ENCODE measurements at places on chromosomes 12 and 14.

- no peak for DNase-seq
Observed at GRCh38 chr12:108559007-108559655, 1.8 kb downstream of the SART3 start.

- no peak for DNase-seq
Observed at GRCh38 chr14:101217616-101218371, 314.3 kb upstream of the RTL1 start.

DNA sequence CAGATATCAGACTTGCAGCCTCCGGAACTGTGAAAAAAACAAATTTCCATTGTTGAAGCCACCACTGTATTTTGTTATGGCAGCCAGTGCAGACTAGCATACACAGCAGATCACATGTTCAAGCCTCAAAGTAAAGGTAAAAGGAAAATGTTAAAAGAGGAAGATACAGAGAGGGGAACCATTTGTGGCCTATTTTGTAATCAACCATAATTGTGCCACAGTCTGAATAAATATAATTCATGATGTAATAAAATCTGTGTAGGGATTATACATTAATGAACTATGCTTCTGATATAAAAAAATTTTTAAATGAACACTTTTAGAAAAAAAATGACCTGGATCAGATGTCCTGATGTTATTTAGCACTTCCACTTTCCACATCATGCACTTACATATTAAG is 79.6 kb downstream of the SLC16A7 start:
- DNase-seq = no peak

DNA sequence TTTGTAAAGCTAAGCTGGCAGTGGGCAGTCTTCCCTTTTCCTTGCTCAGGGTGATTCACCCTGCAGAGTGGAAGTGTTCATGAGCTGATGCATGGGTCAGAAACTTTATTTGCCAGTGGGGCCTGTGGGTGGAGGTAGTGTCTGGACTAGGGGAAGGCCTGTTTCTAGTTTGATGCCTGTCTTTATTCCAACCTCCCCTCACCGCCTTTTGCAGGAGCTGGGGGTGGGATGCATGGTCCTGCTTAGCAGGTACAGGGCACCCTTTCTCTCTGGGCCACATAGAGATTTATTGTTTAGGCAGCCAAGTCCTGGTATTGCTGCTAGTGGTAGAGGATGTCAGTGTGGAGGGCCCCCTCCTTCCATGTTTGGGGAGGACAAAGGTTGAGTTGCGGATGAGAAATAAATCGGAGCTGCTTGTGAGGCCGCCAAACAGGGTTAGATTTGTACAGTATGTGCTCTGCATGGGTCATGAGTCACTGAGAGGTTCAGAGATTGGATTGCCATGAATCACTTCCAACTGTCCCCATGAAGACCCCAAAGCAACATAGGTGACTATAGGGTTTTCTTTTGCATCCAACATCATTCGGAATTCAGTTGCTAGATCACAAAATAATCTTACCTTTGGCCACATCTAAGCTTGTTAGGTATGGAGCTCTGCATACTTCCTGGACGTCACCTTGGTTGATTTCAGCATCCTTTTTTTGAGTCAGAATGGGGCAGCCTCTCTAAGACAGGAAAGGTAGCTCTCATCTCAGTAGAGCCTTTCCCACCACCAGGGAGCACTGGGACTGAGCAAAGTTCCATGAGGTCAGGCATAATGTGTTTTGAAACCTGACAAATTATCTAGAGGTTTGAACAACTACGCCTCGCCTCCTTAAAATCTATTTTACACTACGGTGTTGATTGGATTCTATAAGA is 8.8 kb downstream of the SMOC1 start:
- no peak for DNase-seq

DNA sequence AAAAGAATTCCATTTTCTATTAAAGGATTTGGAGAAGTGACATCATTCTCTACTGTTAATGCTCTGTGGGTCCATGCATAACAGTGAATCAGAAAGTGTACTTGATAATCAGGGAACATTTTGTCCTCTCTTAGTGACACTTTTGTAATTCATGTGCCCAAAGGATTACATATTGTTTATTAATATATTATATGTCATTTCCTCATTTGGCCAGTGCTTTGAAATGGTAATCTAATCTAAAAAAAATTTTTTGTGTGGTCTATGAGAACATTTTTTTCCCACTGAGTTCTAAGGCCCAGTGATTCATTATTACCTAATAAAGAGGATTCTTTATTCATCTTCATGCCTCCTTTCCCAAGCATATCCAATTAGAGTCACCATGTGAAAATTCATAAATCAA is 79.7 kb upstream of the MYF6 start:
- DNase-seq = no peak

DNA sequence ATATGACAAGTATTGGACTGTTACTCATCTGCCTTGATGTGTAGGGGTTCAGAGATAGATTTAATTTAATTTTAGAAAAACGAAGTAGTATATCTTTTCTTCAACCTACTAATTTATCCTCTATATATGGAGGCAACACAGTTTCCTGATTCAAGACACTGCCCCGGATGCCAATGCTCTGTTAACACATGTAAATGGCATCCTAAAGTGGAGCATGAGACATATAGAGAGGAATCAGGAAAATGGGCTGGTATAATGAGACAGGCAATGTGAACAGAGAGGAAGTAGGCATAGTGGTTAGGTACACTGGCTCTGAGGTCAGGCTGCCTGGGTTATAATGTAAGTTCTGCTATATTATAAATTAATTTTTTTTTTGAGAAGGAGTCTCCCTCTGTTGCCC is 85.6 kb downstream of the OTOGL start:
- no peak for DNase-seq

GRCh38 chr14:21072781-21073339 is 2.8 kb downstream of the ARHGEF40 start:
- DNase-seq = no peak

- no peak for DNase-seq
Observed at GRCh38 chr12:27635349-27635972, 60.8 kb upstream of the REP15 start.

- no peak for DNase-seq
Observed at GRCh38 chr12:59548930-59549329, 46.9 kb upstream of the SLC16A7 start.
